ENCODE measurements at places on chromosomes 16 and 17.

- DNase-seq, result peak; percentile 96
Measured at GRCh38 chr17:73759734-73760438, 115.6 kb upstream of the SDK2 start.

DNA sequence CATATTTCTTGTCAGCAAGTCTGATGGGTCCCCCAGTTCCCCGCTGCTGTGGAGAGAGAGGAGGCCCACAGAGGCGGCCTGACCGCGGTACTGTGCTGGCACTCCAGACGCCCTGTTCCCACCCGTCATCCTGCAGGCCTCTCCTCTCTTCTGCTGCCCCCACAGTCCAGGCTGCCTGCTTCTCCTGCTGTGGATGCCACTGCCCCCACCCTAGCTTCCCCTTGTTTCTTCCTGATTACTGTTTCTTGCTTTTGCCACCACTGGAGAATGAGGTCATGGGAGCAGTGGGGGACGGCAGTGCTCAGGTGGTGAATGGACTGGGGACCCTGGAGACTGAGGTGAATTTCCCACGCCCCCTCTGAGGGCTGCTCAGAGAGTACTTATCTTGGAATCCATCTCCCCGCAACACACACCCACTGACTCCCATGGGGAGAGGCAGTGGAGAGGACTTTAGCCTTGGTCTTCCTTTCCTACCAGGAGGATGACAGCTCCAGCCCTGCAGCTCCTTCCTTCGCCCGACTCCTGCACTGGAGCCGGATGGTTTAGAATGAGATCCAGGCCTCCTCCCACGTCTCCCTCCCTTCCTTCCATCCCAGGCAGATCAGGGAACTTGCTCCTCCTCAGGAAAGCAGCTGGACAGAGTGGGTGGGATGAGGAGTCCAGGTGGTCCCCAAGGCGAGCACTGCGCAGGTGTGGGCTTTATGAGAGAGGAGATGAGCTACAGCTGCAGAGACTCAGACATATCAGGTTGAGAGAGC is 60.4 kb downstream of the PLXDC1 start:
- no peak for DNase-seq

- no peak for DNase-seq
Measured at GRCh38 chr17:26782153-26782552, 511.8 kb upstream of the WSB1 start.

DNA sequence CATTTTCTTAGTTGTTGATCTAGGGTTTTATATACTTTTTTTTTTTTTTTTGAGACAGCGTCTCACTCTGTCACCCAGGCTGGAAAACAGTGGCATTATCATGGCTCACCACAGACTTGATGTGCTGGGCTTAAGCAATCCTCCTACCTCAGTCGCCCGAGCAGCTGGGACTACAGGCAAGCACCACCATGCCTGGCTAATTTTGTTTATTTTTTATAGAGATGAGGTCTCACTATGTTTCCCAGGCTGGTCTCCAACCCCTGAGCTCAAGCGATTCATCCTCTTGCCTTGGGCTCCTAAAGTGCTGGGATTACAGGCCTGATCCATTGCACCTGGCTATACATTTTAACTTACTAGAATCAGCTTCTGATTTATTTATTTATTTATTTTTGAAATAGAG is 34.2 kb upstream of the ATP2A3 start:
- DNase-seq, result no peak

DNA sequence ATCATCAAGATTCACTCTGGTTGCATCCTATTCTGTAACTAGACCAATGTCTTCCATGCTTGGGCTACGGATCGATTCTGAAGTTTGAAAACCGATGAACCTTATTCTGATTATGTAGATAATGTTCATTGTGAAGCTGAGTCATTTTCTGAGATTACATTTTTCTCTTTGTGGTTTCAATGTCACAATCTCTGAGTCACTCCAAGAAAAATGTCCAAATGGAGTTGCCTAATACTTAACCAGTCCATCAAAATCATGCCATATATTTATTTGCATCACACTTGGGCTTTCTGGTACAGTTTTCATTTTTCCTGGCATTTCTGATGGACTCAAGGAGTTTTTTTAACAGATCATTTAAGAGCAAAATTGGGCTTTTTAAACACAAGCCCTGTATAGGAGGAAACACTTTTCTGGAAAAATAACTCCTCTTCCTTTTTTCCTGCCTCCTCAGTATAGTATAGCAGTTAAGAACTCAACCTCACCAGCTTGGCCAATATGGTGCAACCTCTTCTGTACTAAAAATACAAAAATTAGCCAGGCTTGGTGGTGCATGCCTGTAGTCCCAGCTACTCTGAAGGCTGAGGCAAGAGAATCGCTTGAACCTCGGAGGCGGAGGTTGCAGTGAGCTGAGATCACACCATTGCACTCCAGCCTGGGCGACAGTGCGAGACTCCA is 17.5 kb downstream of the CACNG3 start:
- DNase-seq, result no peak

DNA sequence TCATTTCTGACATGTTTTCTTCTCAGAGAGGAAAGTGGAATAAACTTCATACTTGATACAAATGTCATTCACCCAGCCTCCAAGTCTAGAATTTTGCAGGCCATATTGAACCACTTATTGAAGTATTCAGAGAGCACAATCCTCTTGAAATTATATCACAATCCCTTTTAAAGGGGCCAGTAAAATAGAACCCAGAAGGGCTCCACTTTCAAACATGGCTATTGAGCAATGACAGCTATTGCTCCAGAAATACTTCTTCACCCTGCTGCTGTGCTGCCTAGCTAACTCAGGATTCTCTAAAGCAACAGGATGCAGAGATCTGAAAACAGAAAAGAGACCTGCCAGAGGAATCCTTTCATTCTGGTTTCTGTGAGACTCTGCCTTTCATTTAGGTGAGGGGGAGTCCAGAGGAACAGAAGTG is 275.0 kb upstream of the CDH5 start:
- no peak for DNase-seq

GRCh38 chr16:64977206-64977920 is 144.5 kb downstream of the CDH11 start:
- no peak for DNase-seq

DNA sequence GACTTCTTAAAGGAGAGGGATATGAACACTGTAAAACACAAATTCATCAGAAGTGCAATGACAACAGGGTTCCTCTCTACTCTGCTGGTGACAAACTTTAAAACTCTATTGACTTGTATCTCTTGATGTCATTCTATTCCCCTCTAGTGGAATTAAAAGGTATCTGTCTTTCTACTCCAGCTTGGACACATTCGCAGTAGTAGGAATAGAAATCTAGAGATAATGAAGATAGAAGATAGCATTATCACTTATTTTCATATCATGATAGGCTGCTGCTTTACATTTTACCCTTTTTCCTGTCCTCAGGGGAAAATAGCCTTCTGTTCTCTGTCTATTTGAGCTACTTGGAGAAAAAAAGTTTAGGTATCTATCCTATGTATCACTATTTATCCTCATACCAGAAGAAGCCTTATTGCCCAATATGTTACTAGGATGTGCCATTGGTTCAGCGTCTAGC is 209.6 kb upstream of the CACNG5 start:
- DNase-seq, result peak; percentile 42

DNA sequence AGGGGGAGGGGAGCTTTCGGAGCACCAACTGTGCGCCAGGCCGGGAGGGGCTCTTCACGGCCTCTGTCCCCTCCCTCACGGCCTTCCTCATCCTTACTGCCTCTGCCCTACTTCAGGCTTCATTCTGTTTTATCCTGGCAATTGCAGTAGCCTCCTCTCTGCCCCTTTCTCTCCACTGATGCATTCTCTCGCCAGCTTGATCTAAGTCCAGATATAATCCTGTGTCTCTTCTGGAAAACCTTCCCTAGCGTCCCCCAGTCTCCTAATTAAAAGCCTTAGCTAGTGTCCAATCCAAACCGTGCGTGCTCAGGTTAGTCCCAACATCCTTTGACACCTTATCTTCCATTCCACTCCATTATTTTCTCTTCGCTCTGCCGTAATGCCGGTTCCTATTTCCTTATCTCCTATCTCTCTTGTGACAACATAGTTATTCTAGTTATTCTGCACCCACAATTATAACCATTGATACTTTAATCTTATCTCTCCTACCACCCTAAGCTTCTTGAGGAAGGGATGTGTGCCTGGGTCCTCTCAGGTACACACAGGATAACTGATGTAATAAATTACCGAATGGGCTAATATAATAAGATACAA is 869 bp downstream of the ZNF48 start:
- DNase-seq, result peak; percentile 20

GRCh38 chr16:4925791-4926190 is 11.2 kb downstream of the PPL start:
- no peak for DNase-seq

GRCh38 chr17:21042458-21043295 is at the start of gene USP22:
Gene USP22, minus strand, starts transcription at chr17:21043011. Its CDS starts 176 bp downstream, at chr17:21042835.
- no peak for DNase-seq

GRCh38 chr17:18856570-18856915 is 1.4 kb upstream of the PRPSAP2 start:
- no peak for DNase-seq

- no peak for DNase-seq
Measured at GRCh38 chr16:84284154-84284722, 10.4 kb upstream of the WFDC1 start.

- no peak for DNase-seq
Measured at GRCh38 chr16:10972108-10972818, 27.9 kb downstream of the CLEC16A start.

GRCh38 chr17:81338274-81339190 is 43.4 kb upstream of the SLC38A10 start:
- no peak for DNase-seq

GRCh38 chr16:57409870-57410587 is 5.5 kb downstream of the CCL17 start:
- DNase-seq, result no peak

GRCh38 chr16:22311520-22311919 is 14.3 kb downstream of the POLR3E start:
- DNase-seq, result no peak

DNA sequence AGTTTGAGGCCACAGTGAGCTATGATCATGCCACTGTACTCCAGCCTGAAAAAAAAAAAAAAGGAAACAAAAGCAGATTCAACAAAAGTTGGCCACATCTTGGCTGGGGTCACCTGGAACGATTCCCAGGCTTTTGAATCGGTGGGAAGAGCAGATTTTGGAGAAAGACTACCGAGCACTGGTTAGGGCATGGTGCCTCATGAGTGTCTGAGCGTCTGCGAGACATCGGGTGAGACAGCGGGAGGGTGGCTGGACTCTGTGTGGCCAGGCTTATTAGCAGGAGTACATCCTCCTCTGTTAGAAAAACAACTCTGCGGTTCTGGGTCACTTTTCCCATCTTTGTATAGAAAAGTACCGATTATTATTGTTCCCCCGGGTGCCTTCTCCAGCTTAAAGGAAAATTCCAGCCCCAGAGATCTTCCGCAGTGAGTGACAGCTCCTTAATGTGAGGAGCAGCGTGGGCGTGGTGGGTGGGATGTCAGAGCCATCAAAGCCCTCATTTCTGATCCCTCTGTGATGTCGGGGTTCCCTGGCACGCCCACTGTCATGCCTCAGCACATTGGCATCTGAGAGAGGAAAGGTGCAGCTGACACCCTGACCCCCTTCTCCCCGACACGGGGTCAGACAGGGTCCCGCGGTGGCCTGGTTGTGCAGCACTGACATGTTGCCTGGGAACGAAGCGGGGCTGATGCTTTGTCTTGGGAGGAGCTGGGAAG is 6.9 kb downstream of the RGS9 start:
- no peak for DNase-seq

GRCh38 chr17:81900181-81900820 is 1.7 kb upstream of the NPB start:
- no peak for DNase-seq

DNA sequence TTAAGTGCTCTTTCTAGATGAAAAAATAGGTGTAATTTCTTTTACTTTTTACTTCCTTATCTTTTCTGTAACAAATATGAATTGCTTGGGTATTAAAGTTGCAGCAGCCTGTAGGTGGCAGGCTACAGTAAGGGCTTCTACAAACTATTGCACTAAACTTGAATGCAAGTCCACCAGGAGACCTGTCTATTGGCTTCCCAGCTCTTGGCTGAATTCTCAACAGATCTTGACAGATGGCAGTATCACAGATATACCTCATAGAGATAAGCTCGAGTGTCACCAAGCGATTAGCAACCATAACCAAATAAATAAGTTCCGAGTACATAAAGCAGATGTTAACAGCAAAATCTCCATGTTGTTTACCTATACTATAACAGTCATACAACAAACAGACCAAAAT is 5.9 kb downstream of the BBS2 start:
- DNase-seq, result peak; percentile 70

- peak; percentile 77 for DNase-seq
Measured at GRCh38 chr17:47889734-47890529, 6.1 kb upstream of the SP2 start.

- DNase-seq, result no peak
Measured at GRCh38 chr16:54316095-54316889, 29.7 kb upstream of the IRX3 start.

DNA sequence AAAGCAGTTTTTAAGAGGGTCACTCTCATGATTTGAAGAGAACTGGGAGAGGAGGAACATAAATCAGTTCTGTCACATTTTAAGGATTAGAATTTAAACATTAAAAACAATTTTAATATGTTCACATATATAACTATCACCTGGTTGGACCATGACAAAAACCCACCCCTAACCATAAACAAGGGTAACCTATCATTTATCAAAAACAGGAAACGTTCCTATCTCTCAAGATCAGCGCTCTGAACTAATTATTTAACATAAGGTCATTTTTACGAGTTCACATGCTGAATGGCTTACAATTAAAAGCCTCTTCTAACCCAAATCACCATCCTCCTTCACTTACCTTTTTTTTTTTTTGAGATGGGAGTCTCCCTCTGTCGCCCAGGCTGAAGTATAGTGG is 45.0 kb downstream of the KANSL1 start:
- DNase-seq, result no peak

DNA sequence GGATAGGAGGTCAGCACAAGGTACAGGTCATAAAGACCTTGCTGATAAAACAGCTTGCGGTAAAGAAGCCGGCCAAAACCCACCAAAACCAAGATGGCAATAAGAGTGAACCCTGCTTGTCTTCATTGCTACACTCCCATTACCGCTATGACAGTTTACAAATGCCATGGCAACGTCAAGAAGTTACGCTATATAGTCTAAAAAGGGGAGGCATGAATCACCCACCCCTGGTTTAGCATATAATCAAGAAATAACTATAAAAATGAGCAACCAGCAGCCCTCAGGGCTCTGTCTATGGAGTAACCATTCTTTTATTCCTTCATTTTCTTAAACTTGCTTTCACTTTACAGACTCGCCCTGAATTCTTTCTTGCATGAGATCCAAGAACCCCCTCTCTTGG is 1.0 kb upstream of the HSBP1 start:
- DNase-seq, result no peak

DNA sequence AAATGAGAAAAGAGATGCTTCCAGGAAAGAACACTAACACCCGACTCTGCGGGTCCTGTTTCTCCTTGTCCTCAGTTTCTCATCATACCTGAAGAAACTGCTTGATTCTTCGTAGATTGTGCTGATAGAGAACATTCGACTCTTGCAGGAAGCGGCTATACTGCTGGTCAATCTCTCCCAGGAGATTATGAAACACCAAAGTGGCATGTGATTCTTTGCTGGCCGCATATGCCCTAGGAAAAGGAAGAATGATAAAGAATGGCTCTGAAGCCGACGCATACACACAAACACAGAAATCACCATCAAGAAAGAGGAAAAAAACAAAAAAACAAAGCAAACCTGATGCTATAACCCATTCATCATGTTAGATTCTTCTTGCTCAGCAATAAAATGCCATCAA is 41.8 kb downstream of the STAT3 start:
- no peak for DNase-seq
